ENCODE measurements at places on chromosomes 16 and 17. TPM values are rescaled to one million over a fixed set of nuclear protein-coding genes. Genes with fewer than 3 reads are reported as not detected.

- DNase-seq, result no peak
- no peak overlapping the region for H3K27ac ChIP-seq
- H3K4me1 ChIP-seq, result no peaks in the 10 kb centered on the region
- H3K4me3 ChIP-seq, result no peak overlapping the region
- H3K27me3 ChIP-seq, result no peaks in the 10 kb centered on the region
- peaks cover 8% of the 10 kb centered on the region for H3K36me3 ChIP-seq
These were observed 21.9 kb downstream of the PARN start for GRCh38 chr16:14608111-14608566.

GRCh38 chr17:50352693-50353599 is 7.0 kb downstream of the XYLT2 start:
- H3K4me1 ChIP-seq, result no peaks in the 10 kb centered on the region
- peaks cover 9% of the 10 kb centered on the region for H3K36me3 ChIP-seq
- no peak overlapping the region for H3K27ac ChIP-seq
- no peak overlapping the region for H3K4me3 ChIP-seq
- no peak for DNase-seq

Gene GNGT2
- 3.5 TPM for polyA plus RNA-seq

Gene KRT24
- polyA plus RNA-seq, result 0.48 TPM

Gene CASKIN1
- polyA plus RNA-seq, result 0.27 TPM

- no peak overlapping the region for H3K27ac ChIP-seq
- H3K4me3 ChIP-seq, result no peak overlapping the region
- no peaks in the 10 kb centered on the region for H3K36me3 ChIP-seq
- DNase-seq, result no peak
- no peaks in the 10 kb centered on the region for H3K4me1 ChIP-seq
- H3K27me3 ChIP-seq, result no peaks in the 10 kb centered on the region
These were observed 59.5 kb downstream of the XYLT1 start for GRCh38 chr16:17411263-17411662.

GRCh38 chr16:56610017-56610608 is 1.7 kb downstream of the MT2A start:
- no peak overlapping the region for H3K4me3 ChIP-seq
- no peaks in the 10 kb centered on the region for H3K36me3 ChIP-seq

GRCh38 chr17:58268326-58268725 is 12.4 kb downstream of the MPO start:
- no peak for DNase-seq
- peaks cover 14% of the 10 kb centered on the region for H3K27me3 ChIP-seq
- no peaks in the 10 kb centered on the region for H3K36me3 ChIP-seq
- H3K4me1 ChIP-seq, result no peaks in the 10 kb centered on the region
- no peak overlapping the region for H3K4me3 ChIP-seq

Gene ALOX12B
- 3.0 TPM for polyA plus RNA-seq

Gene P2RX5
- 0.67 TPM for polyA plus RNA-seq

Gene SPNS2
- 10.0 TPM for polyA plus RNA-seq

DNA sequence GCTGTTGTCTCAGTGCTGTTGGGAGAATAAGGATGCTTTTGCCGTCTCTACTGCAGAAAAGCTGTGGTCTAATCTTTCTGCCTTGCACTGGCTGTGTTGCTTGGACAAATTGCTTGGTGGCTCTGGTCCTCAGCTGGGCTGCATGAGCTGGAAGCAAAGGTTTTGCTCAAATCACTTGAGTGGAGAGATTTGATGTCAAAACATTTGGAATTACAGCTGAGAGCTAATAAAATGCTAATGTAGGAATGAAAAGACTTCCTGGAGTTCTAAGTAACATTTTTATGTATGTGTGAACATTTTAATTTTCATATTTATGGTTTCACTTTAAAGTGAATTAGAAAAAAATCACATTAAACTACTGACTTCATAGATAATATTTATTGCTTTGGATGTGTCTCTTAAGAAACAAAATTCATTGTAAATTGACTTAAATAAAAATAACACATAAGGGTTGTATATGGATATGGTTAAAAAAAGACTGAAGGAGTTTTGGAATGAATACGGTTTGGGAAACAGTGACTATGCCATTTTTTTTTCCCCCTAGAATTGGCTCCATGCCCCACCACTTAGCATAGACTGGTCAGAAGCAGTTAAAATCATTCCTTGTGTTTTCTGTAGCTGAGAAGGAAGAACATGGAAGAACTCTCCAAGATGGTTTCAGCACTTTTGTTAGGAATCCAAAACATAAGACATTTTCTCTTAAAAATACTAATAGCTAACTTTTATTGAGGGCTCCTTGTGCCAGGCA is 39.2 kb upstream of the FAM20A start:
- DNase-seq, result no peak
- H3K4me1 ChIP-seq, result no peaks in the 10 kb centered on the region
- no peaks in the 10 kb centered on the region for H3K36me3 ChIP-seq
- peaks cover 7% of the 10 kb centered on the region for H3K27me3 ChIP-seq

DNA sequence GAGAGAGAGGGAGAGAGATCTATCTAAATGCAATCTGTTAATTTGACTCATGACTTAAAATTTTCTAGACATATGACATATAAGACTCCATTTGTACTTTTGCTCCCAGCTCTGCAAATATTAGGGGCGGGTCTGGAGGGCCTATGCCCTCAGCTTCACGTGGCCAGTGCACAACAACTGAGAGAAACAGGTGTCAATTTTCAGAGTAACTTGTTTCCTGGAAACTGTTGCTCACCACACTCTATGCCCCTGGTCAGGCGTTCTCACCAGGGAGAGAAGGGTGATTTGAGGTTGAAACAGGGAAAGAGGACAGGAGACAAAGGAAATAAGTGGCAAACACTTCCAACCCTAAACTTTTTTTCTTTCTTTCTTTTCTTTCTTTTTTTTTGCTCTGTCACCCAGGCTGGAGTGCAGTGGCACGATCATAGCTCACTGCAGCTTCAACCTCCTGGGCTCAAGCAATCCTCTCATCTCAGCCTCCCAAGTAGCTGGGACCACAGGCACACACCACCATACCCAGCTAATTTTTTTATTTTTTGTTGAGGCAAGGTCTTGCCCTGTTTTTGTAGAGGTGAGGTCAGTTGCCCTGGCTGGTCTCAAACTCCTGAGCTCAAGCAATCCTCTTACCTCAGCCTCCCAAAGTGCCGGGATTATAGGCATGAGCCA is 270.0 kb downstream of the SLC39A11 start:
- H3K27me3 ChIP-seq, result no peaks in the 10 kb centered on the region
- no peaks in the 10 kb centered on the region for H3K4me1 ChIP-seq
- peak; percentile 64 for DNase-seq
- H3K27ac ChIP-seq, result no peak overlapping the region
- no peaks in the 10 kb centered on the region for H3K36me3 ChIP-seq
- H3K4me3 ChIP-seq, result no peak overlapping the region

DNA sequence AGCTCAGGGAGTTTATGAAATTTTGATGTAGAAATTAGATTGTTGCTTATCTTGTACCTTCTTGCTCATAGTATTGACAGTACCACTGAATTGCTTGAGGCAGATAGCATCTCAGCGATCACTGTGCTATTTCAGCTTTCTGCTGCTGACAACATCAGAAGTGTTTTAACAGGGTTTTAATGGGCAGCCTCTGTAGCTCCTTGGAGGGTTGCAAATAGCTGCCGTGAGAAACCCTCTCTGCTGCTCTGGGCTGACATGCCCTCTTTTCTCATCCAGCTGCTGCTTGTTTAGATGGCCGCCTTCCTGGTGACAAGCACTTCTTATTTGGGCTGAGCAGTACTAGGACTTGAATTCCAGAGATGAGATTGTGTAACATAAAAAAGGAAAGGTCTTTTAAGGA is 180.2 kb upstream of the TBX2 start:
- H3K4me3 ChIP-seq, result no peak overlapping the region
- no peaks in the 10 kb centered on the region for H3K27me3 ChIP-seq
- peaks cover 3% of the 10 kb centered on the region for H3K4me1 ChIP-seq

GRCh38 chr16:81315271-81316175 is 761 bp downstream of the GAN start:
- DNase-seq, result peak; percentile 80
- peaks cover 5% of the 10 kb centered on the region for H3K4me1 ChIP-seq
- H3K27me3 ChIP-seq, result no peaks in the 10 kb centered on the region
- peak overlapping the region; percentile 96 for H3K4me3 ChIP-seq
- peak overlapping the region; percentile 96 for H3K27ac ChIP-seq

GRCh38 chr17:79079421-79080200 is 5.0 kb downstream of the ENGASE start:
- H3K4me1 ChIP-seq, result no peaks in the 10 kb centered on the region
- no peak for DNase-seq
- no peak overlapping the region for H3K27ac ChIP-seq
- no peaks in the 10 kb centered on the region for H3K27me3 ChIP-seq
- H3K4me3 ChIP-seq, result no peak overlapping the region

DNA sequence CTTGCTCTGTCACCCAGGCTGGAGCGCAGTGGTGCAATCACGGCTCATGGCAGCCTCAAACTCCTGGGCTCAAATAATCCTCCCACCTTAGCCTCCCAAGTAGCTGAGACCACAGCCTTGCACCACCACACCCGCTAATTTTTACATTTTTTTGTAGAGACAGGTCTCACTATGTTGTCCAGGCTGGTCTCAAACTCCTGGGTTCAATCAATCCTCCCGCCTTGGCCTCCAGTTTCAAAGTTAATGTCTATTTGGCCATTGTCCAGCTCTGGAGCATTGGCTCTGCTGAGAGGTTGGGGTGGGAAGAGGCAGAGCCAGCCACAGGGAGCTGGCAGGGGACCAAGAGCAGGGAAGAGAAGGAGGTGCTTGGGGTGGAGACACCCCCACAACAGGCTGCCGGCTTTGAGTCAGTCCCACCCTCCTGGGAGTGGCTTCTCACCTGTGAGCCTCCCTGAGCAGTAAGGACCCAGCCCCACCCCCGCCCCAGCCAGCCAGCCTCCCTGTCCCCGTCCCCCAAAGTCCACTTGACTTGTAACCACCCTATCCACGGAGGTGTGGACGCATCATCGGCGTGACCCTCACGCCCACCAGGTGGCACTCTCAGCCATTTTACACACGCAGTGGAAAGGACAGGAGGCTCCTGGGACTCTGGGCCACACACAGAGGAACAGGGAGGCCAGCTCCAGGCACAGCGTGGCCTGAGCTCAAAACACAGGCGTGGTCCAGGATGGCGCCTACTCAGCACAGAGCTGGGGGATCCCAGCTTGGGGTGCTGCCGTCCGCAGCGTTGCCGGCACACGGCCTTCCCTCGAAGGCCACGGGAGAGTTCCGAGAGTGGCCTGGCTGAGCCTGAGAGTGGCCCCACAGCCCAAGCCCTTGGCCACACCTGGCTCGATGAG is 22.8 kb upstream of the PVALEF start:
- no peaks in the 10 kb centered on the region for H3K27me3 ChIP-seq
- DNase-seq, result peak; percentile 96
- no peak overlapping the region for H3K4me3 ChIP-seq
- H3K4me1 ChIP-seq, result no peaks in the 10 kb centered on the region
- H3K36me3 ChIP-seq, result no peaks in the 10 kb centered on the region

GRCh38 chr16:4594433-4595410 is 20.0 kb downstream of the UBALD1 start:
- H3K4me3 ChIP-seq, result no peak overlapping the region
- no peaks in the 10 kb centered on the region for H3K4me1 ChIP-seq
- no peak overlapping the region for H3K27ac ChIP-seq
- no peak for DNase-seq
- H3K36me3 ChIP-seq, result no peaks in the 10 kb centered on the region

DNA sequence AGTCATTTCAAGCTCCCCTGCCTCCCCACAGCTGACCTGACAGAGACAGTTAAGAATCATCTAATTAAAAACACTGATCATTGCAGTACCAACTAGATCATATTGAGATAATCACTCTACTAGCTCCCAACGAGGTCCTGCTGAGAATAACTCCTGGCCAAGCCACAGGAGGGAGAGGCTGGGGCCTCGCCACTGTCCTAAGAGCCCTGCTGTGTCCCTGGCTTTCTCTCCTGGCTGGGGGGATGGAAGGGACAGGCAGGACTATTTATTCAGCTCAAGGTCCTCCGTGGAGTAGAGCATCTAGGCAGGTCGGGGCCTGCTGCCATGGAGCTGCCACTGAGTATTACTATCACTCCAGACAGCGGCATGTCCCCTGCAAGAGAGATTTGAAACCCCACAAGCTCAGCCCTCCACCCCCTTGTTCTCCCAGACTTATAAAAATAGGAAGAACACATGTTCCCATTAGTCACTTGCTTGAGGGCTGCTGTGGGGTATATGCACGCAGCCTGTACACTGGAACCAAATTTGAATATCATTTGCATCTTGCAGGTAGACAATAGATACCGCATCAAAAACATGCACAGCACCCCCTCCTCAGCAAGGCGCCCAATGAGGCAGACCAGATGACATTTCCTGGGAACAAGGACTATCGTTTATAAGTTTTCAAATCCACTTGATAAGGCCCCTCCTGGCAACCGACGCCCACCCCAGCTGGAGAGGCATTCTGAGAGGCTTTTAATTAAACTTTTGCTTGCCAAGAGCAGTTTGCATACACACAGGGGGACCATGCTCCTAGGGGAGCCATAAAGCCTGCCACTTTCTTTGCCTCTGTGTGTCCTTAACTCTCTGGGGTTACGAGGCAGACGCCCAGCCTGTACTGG is 385.2 kb upstream of the ZFHX3 start:
- no peaks in the 10 kb centered on the region for H3K4me1 ChIP-seq
- no peak for DNase-seq
- H3K27ac ChIP-seq, result no peak overlapping the region
- no peak overlapping the region for H3K4me3 ChIP-seq
- H3K27me3 ChIP-seq, result no peaks in the 10 kb centered on the region
- H3K36me3 ChIP-seq, result no peaks in the 10 kb centered on the region

Gene PIK3R5
- polyA plus RNA-seq, result 4.6 TPM

GRCh38 chr16:50281391-50282009 is 15.1 kb downstream of the ADCY7 start:
- H3K36me3 ChIP-seq, result peaks cover 3% of the 10 kb centered on the region

Gene ELMO3
- 89.7 TPM for polyA plus RNA-seq

DNA sequence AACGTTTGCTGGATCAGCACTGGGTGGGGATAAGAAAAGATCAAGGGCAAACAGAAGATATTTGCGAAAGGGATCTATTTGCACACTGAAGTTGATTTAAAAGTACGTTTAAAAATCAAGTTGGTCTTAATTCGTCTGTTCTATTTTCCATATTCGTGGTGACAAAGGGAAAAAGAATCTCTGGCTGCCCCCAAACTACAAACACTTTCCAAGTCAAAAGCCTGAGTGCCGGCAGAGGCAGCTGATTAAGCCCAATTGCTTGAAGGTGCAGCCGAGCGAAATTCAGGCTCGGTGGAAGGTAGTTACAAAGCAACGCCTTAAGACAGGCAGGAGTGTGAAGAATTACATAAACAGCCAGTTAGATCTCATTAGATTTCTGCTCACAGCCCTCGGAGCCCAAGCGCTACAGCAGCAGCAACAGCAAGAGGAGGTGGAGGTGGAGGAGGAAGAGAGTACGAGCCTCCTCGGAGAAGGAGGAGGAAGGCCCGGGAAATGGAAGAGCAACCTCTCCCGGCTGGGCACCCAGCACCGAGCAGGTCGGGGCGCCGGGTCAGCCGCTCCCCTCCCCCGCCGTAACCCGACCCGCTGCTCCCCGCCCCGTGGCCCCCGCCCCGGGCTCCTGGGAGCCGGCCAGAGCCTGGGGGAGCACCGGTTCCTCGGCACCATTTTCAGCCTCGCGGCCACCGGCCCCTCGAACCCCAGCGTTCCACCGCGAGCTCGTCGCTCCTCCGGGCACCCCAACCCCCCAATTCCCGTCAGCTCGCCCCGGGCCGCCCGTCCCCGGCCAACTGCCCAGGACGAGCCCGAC is 890 bp downstream of the TOB1 start:
- H3K4me3 ChIP-seq, result peak overlapping the region; percentile 85
- H3K27me3 ChIP-seq, result no peaks in the 10 kb centered on the region
- peak overlapping the region; percentile 98 for H3K27ac ChIP-seq
- H3K4me1 ChIP-seq, result peaks cover 28% of the 10 kb centered on the region
- H3K36me3 ChIP-seq, result peaks cover 8% of the 10 kb centered on the region

- H3K27ac ChIP-seq, result peak overlapping the region; percentile 76
- H3K27me3 ChIP-seq, result no peaks in the 10 kb centered on the region
- peaks cover 5% of the 10 kb centered on the region for H3K4me1 ChIP-seq
- H3K4me3 ChIP-seq, result peak overlapping the region; percentile 18
- H3K36me3 ChIP-seq, result no peaks in the 10 kb centered on the region
- no peak for DNase-seq
These were observed 20.7 kb downstream of the DNAH9 start for GRCh38 chr17:11618861-11619566.

Gene SAMD14
- 0.54 TPM for polyA plus RNA-seq
